Caki2 (cell line): ENCODE measurements at places on chromosomes 7 and 10. TPM values are rescaled to one million over a fixed set of nuclear protein-coding genes. Genes with fewer than 3 reads are reported as not detected.

The IMPDH1 gene
- 44.7 and 65.4 TPM in 2 replicates for total RNA-seq

DNA sequence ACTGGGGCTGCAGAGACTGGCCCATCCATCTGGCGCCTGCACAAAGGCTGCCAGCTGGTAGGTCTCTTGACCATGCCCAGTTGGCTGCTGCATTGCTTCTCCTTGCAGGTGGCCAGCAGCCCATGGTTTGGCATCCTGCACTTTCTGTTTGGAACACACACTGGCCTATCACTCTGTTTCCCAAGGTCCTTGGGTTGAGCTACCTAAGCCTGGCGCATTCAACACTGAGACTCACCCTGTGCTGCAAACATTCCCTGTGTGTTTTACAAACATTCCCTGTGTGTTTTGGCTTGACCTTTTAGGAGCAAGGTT is 55.5 kb downstream of the TACR2 start:
- no peak for DNase-seq

The PI4K2A gene
- 12.7 and 13.6 TPM in 2 replicates for total RNA-seq

GRCh38 chr7:77157446-77157845 is 35.0 kb downstream of the CCDC146 start:
- DNase-seq = no peak

The IMMP2L gene
- 42.4 and 226 TPM in 2 replicates for total RNA-seq
